ENCODE measurements at places on chromosomes 4 and X.

DNA sequence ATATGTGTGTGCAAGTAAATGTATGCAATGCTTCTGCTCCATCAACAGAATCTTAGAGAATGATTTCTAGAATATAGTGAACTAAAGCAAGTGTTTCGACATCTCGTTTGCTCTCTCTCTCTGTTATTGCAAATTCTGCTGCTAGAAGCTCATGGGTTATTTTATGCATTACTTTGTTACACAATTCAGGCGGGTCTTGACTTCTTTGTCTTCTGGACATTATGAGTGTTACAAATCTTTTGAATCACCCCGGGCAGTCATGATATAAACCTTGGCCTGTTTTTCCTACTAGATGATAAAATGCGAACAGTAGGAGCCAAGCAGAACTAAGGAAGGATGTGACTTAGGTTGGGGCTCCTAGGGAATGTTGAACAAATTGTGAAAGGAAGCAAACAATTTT is 166.4 kb upstream of the SFRP2 start:
- DNase-seq = no peak

DNA sequence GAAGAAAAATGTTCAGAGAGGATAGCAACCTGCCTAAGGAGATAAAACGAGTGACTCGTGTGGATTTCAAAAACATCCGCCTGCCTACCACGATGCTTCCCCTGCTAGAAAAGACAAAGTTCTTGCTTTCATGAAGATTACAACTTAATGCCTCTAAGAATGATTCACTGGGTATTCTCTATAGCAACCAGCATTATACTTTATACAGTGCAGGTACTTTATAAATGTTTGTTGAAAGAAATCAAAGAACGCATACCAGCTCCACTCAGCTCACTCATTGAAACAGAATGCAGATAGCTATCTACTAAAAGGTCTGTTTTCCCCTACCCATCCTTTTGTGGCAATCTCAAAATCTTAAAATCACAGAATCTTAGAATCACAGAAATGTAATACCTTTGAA is 33.7 kb downstream of the GASK1B start:
- no peak for DNase-seq

DNA sequence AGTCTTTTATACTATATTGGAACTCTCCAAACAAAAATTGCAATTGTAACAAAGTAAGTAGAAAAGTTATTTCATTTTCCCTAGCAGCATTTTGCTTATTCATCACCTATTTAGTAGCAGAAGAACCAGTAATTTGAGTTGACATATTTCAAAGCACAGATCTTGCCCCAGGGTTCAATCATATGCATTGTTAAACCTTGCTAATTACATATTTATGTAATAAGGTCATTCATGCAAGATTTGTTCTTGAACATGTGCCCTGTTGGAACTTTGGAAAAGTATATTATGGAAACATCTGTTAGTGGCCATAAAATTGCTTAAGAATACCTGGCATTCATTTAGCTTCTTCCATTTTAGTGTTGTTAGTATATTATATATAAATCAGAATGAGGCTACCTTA is 191.7 kb downstream of the TLL1 start:
- no peak for DNase-seq

DNA sequence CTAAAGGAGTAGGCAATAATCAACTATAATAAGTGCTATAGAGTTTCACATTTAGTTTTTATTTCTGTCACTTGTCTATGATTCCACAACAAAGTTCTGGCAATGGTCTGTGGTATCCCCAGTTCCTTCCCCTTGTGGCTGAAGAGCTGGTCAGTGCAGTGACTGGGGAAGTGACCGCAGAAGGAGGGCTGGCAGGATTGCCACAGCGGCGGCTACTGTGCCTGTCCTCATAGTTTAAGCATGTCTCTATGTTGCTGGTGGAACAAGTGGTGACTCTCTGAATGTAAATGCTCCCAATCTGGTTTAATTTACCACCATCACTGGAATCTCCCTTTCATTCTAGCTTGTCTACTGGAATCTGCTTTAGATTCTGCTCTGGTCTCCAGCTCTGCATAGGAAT is 170.6 kb upstream of the GK2 start:
- DNase-seq = no peak

DNA sequence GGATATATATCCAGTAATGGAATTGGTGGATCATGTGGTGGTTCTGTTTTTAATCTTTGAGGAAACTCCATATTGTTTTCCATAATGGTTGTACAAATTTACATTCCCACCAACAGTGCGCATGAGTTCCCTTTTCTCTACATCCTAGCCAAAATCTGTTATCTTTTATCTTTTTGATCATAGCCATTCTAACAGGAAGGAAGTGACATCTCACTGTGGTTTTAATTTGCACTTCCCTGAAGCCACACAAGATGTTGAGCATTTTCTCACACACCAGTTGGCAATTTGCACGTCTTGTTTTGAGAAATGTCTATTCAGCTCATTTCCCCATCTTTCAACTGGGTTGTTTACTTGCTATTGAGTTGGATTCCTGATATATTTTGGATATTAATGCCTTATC is 194.9 kb downstream of the CBLL2 start:
- no peak for DNase-seq

Data from stimulated activated CD4-positive, alpha-beta T cell treated with anti-CD3 and anti-CD28 coated beads, Interleukin-15, amount 100 ng/mL, for 1 hour (primary cell).